HL-60 (cell line): ENCODE measurements at places on chromosomes 3 and 15.

DNA sequence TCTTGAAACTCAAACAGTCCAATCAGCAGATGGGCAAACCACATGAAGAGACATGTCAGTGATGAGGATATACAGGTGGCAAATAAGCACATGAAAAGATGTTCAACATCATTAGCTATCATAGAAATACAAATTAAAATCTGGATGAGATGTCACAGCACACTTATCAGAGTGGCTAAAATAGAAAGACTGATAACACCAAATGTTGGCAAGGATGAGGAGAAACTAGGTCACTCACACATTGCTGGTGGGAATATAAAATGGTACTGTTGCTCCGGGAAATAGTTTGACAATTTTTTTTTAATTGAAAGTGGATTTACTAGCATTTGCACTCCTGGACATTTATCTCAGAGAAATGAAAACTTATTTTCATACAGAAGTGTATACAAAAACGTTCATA is 8.4 kb downstream of the PGPEP1L start:
- no peak for DNase-seq

- DNase-seq: no peak
Observed at GRCh38 chr15:97892167-97892938, 68.2 kb upstream of the ARRDC4 start.

DNA sequence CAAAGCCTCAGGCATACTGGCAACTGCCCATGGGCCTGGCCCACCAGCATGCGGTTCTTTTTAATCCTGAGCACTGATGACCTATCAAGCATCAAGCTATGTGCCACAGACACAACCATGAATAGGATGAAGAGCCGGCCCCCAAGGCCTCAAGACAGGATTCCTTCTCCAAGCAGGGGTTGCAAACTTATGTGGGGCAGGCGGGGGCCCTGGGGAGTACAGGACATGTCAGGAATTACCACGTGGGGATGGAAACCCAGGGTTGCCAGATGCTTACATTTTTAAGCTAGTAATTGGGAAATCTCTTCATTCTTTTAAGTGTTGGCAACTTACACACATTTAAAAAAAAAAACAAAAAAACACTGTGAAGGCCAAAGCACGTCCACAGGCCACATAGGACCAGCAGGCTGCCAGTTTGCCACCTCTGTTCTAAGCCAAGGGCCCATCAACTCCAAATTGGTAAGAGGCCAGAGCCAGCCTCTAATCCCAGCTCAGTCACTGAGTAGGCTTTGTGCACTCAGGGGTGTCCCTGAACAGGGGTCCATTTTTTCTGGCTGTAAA is 32.8 kb downstream of the BDH1 start:
- DNase-seq: no peak

DNA sequence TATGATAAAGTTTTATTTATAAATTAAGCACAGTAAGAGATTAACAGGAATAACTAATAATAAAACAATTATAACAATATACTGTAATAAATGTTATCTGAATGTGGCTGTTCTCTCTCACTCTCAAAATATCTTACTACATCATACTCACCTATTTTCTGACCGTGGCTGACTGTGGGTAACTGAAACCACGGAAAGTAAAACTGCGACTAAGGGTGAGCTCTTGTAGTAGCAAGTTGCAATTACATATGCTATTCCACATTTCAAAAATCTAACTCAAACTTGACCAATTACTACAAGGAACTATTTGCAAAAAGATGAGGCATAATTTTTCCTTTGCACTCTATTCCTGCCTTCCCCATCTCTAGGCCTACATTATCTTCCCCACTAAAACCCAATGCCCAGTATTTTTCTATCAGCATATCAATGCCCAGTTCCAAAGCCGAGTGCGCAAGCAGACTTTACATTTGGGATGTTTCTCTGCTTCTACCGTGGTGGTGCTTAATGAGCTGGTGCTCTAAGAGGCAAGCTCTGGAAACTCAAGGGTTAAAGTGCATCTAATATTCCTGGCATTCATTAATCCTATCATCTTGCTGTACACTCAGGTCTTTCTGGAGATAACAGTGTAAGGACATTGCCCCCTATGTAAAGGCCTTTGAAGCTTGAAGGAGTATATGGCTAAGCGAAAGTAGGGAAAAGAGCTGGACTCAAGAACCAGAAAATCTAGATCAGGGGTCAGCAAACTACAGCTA is 6.7 kb downstream of the PCYT1A start:
- no peak for DNase-seq

DNA sequence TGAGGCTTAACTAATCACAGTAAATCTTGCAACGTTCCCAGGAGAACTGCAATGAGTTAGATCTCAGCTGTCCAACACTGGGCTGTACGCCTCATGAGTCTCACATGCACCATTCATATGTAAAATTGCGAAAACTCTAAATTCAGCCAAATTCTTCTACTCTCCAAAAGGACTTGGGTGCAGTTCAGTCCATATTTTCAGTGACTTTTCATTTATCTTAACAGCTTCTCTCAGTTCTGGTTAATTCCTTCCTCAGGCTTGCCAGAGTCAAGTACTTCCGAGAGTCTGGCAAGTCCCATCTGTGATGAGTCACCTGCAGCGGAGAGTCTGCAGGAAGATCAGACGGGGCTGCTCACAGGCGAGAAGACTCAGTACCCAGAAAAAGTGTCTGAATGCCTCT is 11.5 kb downstream of the CCDC80 start:
- DNase-seq: no peak

- DNase-seq: no peak
Observed at GRCh38 chr3:62981962-62982361, 106.7 kb upstream of the CADPS start.

DNA sequence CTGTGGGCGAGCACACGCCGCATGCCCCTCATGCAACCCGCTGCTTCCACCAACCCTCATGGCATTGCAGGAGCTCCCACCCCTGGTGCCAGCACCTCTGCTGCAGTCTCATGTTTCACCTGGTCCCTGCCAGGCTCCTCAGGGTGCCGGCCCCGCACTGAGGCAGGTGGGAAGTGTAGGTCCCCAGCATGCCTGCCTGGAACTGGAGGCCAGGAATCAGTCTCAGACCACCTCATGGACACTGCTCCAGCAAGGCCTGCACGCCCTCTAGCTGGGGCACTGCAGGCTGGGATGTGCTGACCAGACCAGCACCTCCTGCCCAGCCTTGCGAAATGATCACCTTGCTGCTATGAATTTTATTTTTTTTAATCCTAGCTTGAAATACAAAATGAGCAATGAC is 39.1 kb downstream of the OCA2 start:
- no peak for DNase-seq

- DNase-seq: no peak
Observed at GRCh38 chr3:179308001-179308400, 14.8 kb upstream of the ZNF639 start.

GRCh38 chr3:141854599-141854998 is 21.8 kb upstream of the ATP1B3 start:
- no peak for DNase-seq

GRCh38 chr15:66620341-66620740 is 54.5 kb upstream of the LCTL start:
- no peak for DNase-seq

DNA sequence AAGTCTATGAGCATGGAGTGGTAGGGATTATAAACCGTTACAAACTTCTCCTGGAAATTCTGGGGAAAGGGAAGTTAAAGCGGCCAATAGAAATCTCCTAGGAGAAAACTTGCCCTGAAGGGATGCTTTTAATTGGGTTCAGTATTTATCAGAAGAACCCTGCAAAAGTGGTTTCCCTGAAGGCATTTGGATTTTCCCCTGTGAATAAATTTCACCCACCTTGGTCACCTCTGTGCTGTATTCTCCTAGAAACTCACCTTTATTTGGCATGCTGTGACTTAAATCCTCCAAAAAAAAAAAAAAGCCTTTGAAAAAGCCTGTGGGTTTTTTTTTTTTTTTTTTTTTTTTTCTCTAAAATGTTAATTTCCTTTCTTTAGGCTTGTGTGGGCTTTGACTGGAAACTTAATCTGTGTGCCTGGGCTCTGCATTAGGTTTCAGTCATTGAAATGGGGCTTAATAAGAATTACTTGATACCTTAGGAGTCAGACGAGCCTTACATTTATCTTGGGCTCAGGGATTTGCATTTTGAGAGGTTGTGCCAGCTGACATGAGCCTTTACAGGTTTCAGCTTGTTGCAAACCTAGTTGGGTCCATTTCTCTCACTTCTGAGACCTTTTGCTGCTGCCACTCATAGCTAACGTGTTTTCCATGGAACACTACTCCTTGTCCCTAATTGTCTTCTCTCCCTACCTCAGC is 22.0 kb downstream of the TGFBR2 start:
- DNase-seq: no peak

DNA sequence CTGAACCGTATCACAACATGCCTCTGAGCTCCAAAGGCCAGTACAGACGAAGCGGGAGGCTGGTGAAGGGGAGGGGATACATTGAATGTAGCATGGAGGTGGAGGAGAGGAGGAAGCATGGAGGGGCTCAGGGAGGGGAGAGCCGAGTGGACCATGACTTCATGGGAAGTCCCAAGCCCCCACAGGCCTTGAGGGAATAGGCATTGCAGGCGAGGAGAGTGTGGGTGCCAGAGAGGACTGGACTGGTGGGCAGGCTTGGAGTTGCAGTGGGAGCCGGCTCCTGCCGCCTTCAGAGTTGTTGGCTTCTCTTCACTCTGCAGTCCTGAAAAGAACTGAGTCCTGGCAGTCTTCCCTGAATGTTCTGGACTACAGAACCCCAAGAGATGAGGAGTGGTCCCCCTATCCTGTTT is 3.3 kb upstream of the RNU6-1 start:
- no peak for DNase-seq

- DNase-seq: no peak
Observed at GRCh38 chr3:31919528-31919927, 61.5 kb downstream of the OSBPL10 start.

- DNase-seq: no peak
Observed at GRCh38 chr3:171833789-171834460, 9.2 kb upstream of the TMEM212 start.

- DNase-seq: no peak
Observed at GRCh38 chr15:67180035-67180434, 74.4 kb downstream of the AAGAB start.
